ENCODE measurements at places on chromosomes 13 and 19. TPM values are rescaled to one million over a fixed set of nuclear protein-coding genes. Genes with fewer than 3 reads are reported as not detected.

Gene FXYD1
- total RNA-seq, result 175 TPM

GRCh38 chr19:19280561-19280960 lies 7.5 kb upstream of the TM6SF2 start:
- no peaks in the 10 kb centered on the region for H3K4me1 ChIP-seq
- H3K36me3 ChIP-seq, result peaks cover 63% of the 10 kb centered on the region

DNA sequence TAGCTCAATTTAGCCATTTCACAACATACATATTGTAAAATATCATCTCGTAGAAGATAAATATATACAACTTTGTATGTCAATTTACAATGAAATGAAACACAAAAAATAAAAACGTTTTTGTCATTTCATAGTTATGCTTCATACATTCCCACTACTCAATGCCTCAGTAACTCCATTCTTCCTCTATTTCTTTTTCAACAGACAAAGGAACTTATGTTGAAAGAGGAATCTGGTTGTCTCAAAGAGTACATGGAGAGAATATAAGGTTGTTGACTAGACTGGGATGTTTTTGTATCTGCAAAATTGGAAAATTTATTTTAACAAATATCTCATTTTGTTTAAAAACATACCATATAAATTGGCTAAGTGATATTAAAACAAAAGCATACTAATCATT lies 12.8 kb downstream of the KCTD12 start:
- no peaks in the 10 kb centered on the region for H3K4me1 ChIP-seq
- H3K36me3 ChIP-seq, result no peaks in the 10 kb centered on the region
- DNase-seq, result no peak

DNA sequence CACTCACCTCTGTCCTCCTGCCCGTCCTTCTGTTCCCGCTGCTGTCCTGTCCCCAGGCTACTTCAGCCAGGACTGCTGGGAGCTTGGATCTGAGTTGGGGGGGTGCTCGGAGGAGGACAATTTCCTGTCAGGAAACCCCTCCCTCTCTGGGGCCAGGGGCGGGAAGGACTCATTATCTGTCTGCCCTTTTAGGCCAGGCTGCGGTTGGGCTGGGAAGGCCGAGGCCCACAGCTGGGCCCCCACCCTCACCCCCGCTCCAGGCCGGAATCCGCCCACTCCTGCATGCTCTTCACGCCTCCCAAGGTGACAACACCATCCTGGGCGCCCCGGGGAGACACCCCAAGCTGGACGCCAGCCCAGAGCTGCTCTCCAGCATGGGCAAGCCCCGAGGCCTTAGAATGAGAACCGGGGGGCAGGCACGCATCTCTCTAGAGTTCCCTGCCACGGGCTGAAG lies at the start of gene EXOC3L2:
EXOC3L2 (minus strand) TSS at position 74 of the 454 bp plus-strand sequence. CDS start 6,362 bp downstream, outside the sequence.
- H3K4me1 ChIP-seq, result peaks cover 17% of the 10 kb centered on the region
- H3K27ac ChIP-seq, result no peak within 1 kb of the TSS
- H3K4me3 ChIP-seq, result peak within 1 kb of the TSS; percentile 16
- H3K27me3 ChIP-seq, result no peaks in the 10 kb centered on the region
- DNase-seq, result no peak

Gene CYP4F22
- total RNA-seq, result not detected
